ENCODE measurements at places on chromosomes 12 and 14. TPM values are rescaled to one million over a fixed set of nuclear protein-coding genes. Genes with fewer than 3 reads are reported as not detected.
A peak's percentile ranks its signal among the peaks of the same experiment; 100 is the strongest.

The DTX1 gene
- total RNA-seq, result 62.8 TPM

The GSKIP gene
- total RNA-seq, result 27.6 TPM

The CTSG gene
- not detected for total RNA-seq

- DNase-seq, result no peak
These were observed 761.5 kb downstream of the GALC start for GRCh38 chr14:87231336-87232026.

- DNase-seq, result no peak
These were observed 158.4 kb upstream of the RASSF8 start for GRCh38 chr12:25800101-25800500.

GRCh38 chr14:63078569-63078968, 33.3 kb upstream of the KCNH5 start:
- no peak for DNase-seq

DNA sequence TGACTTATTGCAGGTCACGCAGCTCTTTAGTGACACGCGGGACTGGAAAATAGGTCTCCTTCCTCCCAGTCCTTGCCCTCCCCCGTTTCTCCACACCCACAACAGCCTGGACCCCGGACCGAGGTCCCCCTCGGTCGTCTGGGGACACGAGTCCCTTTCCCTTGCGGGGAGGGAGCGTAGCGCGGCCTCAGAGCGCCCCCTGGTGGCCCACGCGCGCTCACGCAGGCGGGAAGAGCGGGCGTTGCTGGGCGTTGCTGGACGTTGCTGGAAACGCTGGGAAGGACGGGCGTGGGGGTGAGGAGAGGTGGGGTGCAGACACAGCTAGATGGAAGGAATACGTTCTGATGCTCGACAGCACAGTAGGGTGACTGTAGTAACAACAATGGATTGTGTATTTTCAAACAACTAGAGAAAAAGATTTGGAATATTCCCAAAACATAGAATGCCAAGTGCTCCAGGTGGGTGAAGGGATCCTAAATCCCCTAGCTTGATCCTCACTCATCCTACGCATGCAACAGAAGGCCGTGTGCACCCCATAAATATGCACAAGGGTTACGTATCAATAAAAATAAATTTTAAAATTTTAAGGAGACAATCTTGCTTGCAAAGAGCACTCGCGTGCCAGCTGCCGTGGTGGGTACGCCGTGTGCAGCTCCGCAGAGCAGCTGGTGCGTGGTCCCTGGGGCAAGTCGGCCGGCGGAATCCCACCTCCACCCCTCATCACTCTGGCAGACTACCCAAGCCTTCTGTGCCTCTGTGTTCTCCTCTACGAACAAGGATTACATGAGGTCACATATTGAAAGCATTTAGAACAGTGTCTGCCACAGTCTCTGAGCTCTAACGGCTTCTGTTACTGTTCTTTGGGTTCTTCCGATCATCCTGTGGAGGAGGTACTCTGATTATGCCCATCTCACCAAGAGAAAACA, 87.4 kb downstream of the B4GALNT3 start:
- DNase-seq, result peak; percentile 87

- no peak for DNase-seq
These were observed 34.0 kb downstream of the EGLN3 start for GRCh38 chr14:33916663-33917565.
